Stomach (tissue), 19 donors: ENCODE measurements at places on chromosomes 11 and 22. TPM values are rescaled to one million over a fixed set of nuclear protein-coding genes. Genes with fewer than 3 reads are reported as not detected.

Gene UNC93B1
- polyA plus RNA-seq: 15.6 TPM

Gene USH1C
- 42.5 TPM for polyA plus RNA-seq

Gene PDGFD
- 9.0 TPM for polyA plus RNA-seq

Gene CRACR2B
- polyA plus RNA-seq: 133 TPM

Gene MS4A12
- not detected for polyA plus RNA-seq

Gene IL18
- polyA plus RNA-seq: 58.2 TPM

Gene ZBTB16
- 19.1 TPM for polyA plus RNA-seq

Gene ZNF143
- polyA plus RNA-seq: 13.2 TPM
